ENCODE measurements at places on chromosomes 12 and 14.

DNA sequence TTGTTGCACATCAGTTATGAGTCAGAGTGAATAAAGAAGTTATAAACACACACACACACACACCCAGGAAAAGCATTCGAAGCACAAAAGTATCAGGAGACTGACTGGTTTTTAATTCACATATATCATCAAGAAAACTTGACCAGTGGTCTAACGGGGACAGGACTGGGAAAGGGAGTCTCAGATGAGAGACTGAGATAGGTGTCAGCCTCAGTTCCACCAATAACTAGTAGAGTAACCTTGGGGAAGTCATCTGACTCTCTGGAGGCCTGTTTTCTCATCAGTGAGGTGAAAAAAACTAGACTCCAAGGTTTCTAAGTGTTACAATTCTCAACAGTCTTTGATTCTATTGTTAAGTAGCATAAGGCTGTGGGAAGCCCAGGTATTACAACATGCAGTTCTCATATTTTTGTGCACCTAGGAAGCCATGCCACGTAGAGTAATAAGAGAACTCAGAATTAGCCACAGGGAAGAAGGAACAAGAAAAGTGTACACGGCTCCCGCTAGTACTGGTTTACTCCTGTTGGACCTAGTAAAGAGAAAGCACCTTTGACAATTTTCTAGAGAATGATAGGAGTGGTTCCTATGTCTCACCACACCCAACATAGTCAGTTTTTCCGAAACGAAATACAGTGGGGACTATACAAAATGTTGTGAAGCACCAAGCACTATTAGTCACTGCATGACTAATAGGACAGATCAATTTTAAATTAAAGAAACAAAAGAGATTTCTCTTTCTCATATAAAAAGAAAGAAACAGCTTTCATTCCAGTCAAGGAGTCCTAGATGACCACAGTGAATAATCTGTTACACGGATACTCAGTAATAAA lies 5.0 kb downstream of the PPTC7 start:
- no peak for DNase-seq

- no peak for DNase-seq
These were observed 178.9 kb upstream of the DYRK2 start for GRCh38 chr12:67469666-67470065.

GRCh38 chr12:52687497-52688385 lies 7.5 kb upstream of the KRT1 start:
- no peak for DNase-seq

DNA sequence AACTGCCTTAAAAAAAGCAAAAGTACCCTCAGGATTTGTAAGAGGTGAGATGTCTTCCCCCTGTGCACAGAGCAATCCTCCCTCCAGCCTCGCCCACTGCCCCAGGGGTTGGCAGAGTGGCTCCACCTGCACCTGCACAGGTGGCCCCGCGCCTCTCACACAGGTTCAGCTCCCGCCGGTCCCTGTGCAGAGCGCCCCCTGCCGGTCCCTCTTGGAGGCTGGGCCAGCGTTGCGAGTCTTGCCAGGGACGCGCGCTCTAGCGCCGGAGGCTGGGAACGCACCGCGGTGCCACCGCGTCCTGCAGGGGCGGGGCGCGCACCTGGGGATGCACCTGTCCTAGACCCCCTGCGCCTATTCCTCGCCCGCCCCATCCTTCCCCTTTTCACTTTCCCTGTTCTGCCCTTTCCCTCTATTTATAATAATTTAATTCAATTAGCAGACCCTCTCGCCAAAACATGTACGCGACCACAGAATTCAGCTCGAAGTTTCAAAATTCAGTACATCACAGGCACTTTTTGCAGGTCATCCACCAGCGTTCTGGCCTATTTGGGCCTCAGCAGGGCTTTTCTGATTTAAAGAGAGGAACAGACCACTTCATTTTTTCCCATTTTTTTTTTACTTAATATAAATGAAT lies 618.6 kb downstream of the AACS start:
- DNase-seq: no peak

DNA sequence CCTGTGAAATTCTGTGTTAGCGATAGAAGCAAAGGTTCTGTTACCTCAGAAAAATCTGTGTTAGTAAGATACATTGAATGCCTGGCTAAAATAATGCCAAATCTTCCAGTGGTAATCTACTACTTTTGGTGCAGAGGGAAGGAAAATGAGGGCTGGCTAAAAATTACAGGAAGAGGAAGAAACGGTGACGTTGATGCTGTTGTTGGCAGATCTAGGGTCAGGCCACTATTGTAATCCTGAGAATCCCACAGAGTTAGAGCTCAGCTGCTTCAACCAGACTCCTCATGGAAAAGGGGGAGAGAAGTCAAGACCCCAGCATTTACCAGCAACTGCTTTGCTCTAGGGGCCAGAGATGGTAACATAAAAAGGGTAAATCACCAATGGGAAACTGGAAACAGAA lies 145.1 kb downstream of the PPM1H start:
- DNase-seq: no peak

GRCh38 chr14:104433401-104434213 lies 146.0 kb upstream of the C14orf180 start:
- DNase-seq: no peak

DNA sequence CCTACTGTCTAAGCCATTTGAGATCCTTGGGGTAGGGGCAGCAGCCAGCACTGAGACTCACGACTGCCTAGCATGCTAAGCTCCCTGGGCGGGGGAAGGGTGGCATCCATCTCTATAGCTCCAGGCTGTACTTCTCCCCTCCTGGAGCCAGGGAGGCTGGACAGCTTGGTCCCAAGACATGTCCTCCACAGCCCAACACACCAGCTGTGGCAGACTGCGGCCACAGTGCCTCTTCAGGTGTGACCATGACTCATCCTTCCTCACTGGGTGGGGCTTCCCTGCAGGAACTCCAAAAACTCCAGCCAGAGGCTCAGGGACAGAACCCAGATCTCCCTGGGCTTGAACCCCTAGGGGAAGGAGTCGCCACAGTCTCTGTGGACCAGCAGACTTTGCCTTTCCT lies 193.9 kb downstream of the GPHN start:
- no peak for DNase-seq

- DNase-seq: no peak
These were observed 890 bp downstream of the TEP1 start for GRCh38 chr14:20412411-20412810.

DNA sequence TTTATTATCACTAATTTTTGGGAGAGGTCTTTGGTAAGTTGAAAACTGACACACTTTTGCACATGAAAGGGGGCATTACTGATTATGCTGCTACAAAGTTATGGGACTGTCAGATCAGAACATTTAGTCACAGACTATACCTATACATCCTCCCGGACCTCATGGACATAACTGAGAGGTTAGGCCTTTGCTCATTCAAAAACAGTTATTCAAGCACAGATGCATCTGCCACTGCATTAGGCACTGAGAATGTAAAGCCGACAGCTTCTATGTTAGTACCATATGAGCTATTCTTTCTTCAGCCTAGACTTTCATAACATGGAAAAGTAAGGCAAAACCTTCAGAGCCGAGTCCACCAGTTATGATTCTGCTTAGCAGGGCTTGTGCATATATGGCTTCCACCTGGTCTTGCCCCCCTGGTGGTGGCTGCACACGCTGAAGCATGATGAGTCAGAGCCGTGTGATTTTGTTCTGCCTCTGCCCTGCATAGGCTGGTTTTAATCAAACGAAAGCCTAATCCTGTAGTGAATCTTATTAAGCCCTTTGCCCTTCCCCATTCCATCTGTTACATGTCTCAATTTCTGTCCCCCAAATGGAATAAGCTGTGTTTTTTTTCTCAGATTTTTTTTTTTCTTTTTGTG lies 21.8 kb upstream of the RNU6-8 start:
- no peak for DNase-seq

- DNase-seq: no peak
These were observed 283.6 kb downstream of the PCNX1 start for GRCh38 chr14:71190770-71191374.

GRCh38 chr14:38583471-38583870 lies 327.6 kb upstream of the CLEC14A start:
- no peak for DNase-seq

- no peak for DNase-seq
These were observed 39.7 kb upstream of the FOS start for GRCh38 chr14:75238756-75239455.

GRCh38 chr12:125245581-125246557 lies 180.6 kb downstream of the AACS start:
- DNase-seq: no peak

DNA sequence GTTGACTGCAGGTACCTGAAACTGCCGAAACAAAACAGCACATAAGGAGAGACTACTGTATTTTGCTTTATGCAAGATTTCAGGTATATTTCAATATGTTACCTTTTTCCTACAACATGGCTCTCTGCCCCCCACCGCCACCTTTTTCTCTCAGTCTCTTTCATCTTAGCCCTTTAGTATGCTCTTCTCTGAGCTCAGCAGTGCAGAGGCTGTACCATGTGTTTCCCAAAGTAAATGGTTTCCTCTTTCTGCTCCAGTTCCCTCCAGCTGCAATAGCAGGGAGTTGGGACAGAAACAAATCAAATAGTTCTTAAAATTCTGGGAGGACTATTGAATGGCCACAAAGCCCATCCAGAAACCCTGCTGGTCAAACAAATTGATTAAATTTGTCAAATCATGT lies 4.3 kb downstream of the AMN1 start:
- no peak for DNase-seq

- no peak for DNase-seq
These were observed 18.9 kb upstream of the CARMIL3 start for GRCh38 chr14:24032727-24033418.

All from NK-92 treated with Interleukin-12 subunit alpha and Interleukin-12 subunit beta, amount 100 ng/mL, for 24 hours (cell line).